Central memory CD4-positive, alpha-beta T cell (primary cell): ENCODE measurements at places on chromosomes 5 and 9.

- no peak for DNase-seq
These were observed 12.4 kb upstream of the CXXC5 start for GRCh38 chr5:139635606-139636206.

DNA sequence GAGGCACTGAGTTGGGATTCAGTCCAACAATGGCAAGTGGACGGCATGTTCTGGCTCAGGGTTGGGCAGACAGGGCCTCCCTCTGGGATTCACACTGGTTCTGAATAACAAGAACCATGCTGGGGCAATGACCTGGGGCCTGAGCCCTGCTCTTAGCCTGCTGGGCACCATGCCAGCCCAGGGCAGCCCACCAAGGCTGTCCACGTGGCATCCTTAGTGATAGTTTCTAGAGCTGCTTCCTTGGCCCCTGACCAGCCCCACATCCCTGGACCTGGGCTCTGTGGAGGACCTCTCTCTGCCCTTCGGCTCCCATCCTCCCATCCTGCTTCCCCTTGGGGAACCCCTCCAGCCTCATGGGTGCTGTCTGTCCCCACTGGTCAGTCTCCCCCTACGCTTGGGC is 22.3 kb upstream of the OLFM1 start:
- DNase-seq: no peak

DNA sequence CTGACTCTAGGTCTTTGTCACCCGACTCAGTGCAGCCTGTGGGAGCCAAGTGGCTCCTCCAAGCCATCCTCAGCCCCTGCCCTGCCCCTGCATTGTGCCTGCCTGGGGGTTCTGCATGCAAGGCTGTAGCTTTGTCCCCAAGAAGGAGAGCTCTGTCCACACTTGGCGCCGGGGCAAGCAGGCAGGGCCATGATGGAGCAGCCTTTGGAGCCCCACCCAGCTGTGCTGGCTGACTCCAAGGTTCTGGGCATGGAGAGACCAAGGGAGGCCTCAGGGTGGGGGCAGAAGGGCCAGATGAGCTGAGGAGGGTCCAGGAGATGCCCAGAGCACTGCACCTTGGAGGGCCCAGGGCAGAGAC is 226.2 kb downstream of the CACNA1B start:
- DNase-seq: no peak

GRCh38 chr5:104793755-104794080 is 1231.1 kb upstream of the NUDT12 start:
- no peak for DNase-seq

GRCh38 chr5:68838157-68838718 is 255.6 kb upstream of the SLC30A5 start:
- DNase-seq: no peak

DNA sequence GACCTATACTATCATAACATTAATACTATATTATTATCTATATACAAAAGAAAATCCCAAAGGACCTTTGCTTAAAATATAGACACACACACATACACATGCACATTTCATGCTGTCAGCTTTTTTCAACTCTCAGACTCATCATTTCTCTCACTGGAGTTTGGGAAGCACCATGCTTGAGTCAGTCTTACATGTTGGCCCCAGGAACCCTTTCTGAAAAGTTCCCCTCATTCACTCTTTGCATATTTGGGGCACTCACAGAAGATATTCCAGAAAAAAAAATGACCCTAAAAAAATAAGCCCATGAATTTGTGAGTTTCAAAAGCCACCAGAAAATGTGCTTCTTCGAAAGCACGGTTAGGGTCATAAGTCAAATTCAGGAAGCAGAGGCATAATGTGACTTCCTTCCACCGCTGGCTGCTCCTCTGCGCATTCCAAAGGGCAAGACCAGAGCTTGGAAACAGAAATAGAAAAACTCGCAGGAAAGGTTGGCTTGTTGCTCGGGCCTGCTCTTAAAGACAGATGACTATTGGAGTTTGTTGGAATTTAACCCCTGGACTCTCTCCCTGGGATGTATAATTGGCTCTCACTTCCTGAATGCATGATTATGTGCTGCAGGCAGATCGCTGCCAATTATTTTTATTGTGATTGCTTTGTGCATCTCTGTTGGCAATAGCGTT is 129.7 kb upstream of the IQGAP2 start:
- DNase-seq: no peak

DNA sequence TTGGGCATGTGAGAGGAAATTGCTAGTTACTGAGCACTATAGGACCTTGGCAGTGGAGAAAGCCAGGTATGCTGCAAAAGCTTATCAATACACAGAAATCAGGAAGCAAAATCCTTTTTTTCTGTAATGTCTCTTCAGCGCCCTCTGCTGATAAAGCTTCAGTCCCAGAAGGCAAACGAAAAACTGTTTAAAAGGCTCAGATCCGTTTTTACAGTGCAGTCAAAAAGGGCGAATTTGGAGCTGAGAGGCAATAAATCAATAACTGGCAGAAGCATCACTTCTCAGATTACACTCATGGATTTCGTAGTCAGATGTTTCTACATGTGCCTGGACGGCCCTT is 1.1 kb upstream of the MAN2A1 start:
- peak; percentile 30 for DNase-seq

DNA sequence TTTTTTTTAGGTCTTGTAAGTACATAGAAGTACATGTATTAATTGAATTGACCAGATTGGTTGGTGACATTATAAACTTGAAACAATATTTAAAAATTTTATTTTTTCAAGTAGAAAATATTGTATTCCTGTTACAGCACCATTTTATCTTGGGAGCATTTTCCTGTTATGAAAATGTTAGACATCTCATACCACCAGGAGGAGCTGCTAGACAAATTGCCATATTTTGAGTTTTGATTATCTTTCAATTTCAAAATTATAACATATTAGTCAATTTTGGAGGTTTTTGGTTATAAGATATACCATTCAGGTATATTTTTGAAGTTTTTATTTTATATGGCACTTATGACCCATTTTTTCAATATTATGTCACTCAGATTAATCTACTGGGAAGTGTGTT is 84.4 kb downstream of the CNTLN start:
- DNase-seq: no peak

DNA sequence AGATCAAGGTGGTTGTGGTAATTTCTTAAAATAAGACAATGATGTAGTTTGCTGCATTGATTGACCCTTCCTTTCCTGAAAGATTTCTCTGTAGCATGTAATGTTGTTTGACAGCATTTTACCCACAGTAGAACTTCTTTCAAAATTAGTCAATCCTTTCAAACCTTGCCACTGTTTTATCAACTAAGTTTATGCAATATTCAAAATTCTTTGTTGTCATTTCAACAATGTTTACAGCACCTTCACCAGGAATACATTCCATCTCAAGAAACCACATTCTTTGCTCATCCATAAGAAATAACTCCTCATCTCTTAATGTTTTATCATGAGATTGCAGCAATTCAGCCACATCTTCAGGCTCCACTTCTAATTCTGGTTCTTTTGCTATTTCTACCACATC is 43.8 kb downstream of the NR2F1 start:
- no peak for DNase-seq

GRCh38 chr9:108484468-108484867 is 371.3 kb downstream of the ACTL7B start:
- no peak for DNase-seq

DNA sequence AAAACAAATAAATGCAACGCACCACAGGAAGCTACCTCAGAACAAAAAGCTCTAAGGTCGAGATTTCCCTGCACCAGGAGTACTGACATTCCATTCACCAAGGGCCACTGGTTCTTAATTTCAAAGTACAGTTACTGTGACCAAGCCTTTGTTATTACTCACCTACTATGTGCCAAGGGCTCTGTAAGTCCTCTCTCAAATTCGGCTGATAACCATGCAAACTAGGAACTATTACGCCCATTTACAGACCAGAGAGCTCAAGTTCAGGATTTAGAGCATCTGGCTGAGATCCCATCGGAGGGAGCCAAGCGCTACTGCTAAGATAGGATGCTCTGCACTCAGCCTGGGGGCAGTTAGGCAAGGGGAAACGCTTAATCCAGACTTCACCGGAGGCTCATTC is 5.6 kb downstream of the MYO10 start:
- DNase-seq: no peak

GRCh38 chr9:91071184-91071990 is 269.8 kb downstream of the SYK start:
- no peak for DNase-seq
